ENCODE measurements at places on chromosomes 13 and 19. TPM values are rescaled to one million over a fixed set of nuclear protein-coding genes. Genes with fewer than 3 reads are reported as not detected.

DNA sequence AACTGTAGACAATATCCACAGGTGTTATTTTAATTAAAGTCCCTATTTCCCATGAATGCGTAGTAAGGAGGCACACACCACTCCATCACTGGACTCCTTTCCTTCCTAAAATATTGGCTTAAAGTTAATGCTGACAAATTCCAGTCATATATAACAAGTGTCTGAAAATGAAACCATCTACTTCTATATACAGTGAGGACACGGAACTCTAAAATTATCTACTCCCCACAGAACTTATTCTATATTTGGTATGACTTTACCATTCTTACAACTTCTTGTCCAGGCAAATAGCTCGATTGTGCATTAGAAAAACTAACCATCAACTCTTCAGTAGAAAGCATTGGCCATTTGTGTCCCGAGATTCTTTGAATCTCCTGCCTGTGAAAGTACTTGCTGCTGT, 1560.2 kb downstream of the EFNB2 start:
- peaks cover 14% of the 10 kb centered on the region for H3K4me1 ChIP-seq
- no peaks in the 10 kb centered on the region for H3K36me3 ChIP-seq
- DNase-seq, result no peak
- H3K4me3 ChIP-seq, result no peak overlapping the region
- H3K27me3 ChIP-seq, result no peaks in the 10 kb centered on the region

- H3K4me1 ChIP-seq, result peaks cover 16% of the 10 kb centered on the region
- H3K36me3 ChIP-seq, result peaks cover 2% of the 10 kb centered on the region
- peak; percentile 54 for DNase-seq
- H3K27me3 ChIP-seq, result no peaks in the 10 kb centered on the region
- H3K27ac ChIP-seq, result peak overlapping the region; percentile 13
Observed at GRCh38 chr19:11737964-11738745, 591 bp downstream of the ZNF823 start.

DNA sequence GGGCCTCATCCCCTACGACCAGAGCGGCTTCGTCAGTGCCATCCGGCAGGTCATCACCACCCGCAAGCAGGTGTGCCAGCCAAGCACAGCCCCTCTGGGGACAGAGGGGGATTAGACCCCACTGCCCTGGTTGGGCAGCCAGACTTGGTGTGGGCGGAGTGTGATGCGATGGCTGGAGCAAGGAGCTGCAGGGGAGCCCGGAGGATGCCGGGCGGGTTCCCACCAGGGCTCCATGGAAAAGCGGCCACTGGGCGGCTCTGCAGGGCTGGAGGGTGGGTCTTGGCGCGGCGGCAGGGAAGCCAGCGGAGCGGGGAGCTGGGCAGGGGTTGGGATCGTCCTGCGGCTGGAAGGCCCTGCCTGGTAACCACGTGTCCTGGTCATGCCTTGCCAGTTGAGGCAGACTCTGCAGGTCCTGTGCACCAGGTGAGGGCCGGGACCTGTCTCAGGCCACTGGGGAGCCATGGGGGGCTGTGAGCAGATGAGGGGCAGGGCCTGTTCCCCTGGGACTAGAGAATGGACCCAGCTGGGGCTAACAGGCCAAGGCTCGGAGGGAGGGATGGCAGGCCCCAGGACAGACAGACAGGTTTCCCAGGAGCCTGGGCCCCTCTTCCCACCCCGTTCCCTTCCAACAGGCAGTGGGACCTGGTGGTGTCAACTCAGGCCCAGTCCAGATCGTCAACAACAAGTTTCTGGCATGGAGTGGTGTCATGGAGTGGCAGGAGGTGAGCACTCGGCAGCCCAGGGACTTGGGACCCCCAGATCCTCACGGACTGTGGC, 6.3 kb downstream of the PTOV1 start:
- peaks cover 35% of the 10 kb centered on the region for H3K36me3 ChIP-seq
- peak; percentile 13 for DNase-seq
- H3K27me3 ChIP-seq, result no peaks in the 10 kb centered on the region

DNA sequence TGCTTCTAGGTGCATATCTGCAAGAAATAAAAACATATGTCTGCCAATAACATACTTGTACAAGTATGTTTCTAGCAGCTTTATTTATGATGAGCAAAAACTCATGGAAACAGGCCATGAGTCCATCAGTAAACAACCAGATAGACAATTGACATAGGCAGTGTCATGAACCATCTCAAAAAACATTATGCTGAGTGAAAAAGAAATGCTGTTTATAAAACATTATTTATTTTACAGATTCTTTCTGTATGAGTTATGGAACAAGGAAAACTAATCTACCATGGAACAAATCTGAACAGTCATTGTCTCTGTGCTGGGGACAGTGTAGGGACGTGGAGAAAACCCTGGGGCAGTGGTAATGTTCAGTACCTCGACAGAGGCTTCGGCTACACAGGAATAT, 283.9 kb downstream of the UQCRFS1 start:
- H3K27ac ChIP-seq, result no peak overlapping the region
- no peak for DNase-seq
- no peaks in the 10 kb centered on the region for H3K36me3 ChIP-seq
- H3K4me3 ChIP-seq, result no peak overlapping the region

DNA sequence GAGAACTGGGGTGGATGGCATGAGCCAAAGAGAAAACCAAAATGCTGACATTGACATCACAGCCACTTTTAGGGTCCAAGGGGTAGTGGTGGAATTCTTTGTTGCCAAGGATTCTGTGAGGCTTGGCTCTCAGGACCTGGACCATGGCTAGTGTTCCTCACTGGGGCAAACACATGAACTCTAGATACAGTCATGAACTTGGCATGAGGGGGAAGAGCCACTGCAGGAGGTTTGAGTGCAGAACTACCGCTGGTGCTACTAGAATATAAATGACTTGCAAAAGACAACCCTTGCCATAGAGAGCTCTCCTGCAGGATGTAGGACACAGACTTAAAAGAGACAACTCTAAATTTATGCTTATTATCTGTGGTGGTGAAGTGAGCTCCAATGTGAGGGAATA, 29.8 kb upstream of the FRY start:
- H3K4me3 ChIP-seq, result no peak overlapping the region
- H3K27ac ChIP-seq, result no peak overlapping the region
- H3K36me3 ChIP-seq, result no peaks in the 10 kb centered on the region
- H3K27me3 ChIP-seq, result no peaks in the 10 kb centered on the region
- DNase-seq, result no peak

DNA sequence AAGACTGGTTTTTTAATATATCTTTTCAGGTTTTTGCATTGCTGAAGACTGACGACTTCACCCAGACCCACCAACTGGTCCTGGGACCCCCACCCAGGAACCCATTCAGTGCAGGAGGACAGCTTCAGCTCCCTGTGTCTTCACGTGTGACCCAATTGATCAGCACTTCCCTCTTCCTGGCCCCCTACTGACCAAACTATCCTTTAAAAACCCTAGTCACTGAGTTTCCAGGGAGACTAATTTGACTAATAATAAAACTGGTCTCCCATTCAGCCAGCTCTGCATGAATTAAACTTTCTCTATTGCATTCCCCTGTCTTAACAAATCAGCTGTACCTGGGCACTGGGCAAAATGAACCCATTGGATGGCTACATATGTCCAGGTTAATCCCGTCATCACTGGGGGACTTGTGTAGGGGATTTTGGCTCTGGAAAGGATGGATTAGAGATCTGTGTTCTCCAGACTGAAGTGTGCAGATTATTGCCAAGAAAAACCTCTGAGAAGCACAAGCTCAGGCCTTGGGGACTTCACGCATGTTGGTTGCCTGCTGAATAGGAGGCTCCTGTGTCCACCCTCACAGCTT, 16.3 kb upstream of the PARP4 start:
- H3K4me3 ChIP-seq, result no peak overlapping the region
- H3K27ac ChIP-seq, result no peak overlapping the region
- no peaks in the 10 kb centered on the region for H3K4me1 ChIP-seq
- no peak for DNase-seq

- no peak overlapping the region for H3K4me3 ChIP-seq
- no peak overlapping the region for H3K27ac ChIP-seq
- H3K36me3 ChIP-seq, result no peaks in the 10 kb centered on the region
- peak; percentile 28 for DNase-seq
Observed at GRCh38 chr13:26503826-26504594, 53.5 kb upstream of the WASF3 start.

DNA sequence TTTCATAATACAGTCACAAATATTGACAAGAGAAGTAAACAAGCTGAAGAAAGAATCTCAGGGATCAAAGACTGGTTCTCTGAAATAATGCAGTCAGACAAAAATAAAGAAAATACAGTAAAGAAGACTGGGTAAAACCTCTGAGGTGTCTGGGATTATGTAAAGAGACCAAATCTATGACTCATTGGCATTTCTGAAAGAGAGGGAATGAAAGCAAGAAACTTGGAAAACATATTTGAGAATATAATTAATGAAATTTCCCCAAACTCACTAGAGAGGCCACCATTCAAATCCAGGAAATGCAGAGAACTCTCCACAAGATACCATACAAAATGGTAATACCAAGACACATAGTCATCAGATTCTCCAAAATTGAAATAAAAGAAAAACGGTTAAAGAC, 53.0 kb upstream of the GPC6 start:
- no peaks in the 10 kb centered on the region for H3K36me3 ChIP-seq
- H3K27ac ChIP-seq, result no peak overlapping the region
- H3K27me3 ChIP-seq, result no peaks in the 10 kb centered on the region
- H3K4me3 ChIP-seq, result no peak overlapping the region
- no peak for DNase-seq

GRCh38 chr19:10230173-10230860, 814 bp downstream of the S1PR2 start:
- peaks cover 18% of the 10 kb centered on the region for H3K4me1 ChIP-seq
- H3K4me3 ChIP-seq, result peak overlapping the region; percentile 81
- H3K36me3 ChIP-seq, result no peaks in the 10 kb centered on the region
- no peaks in the 10 kb centered on the region for H3K27me3 ChIP-seq
- H3K27ac ChIP-seq, result peak overlapping the region; percentile 84

DNA sequence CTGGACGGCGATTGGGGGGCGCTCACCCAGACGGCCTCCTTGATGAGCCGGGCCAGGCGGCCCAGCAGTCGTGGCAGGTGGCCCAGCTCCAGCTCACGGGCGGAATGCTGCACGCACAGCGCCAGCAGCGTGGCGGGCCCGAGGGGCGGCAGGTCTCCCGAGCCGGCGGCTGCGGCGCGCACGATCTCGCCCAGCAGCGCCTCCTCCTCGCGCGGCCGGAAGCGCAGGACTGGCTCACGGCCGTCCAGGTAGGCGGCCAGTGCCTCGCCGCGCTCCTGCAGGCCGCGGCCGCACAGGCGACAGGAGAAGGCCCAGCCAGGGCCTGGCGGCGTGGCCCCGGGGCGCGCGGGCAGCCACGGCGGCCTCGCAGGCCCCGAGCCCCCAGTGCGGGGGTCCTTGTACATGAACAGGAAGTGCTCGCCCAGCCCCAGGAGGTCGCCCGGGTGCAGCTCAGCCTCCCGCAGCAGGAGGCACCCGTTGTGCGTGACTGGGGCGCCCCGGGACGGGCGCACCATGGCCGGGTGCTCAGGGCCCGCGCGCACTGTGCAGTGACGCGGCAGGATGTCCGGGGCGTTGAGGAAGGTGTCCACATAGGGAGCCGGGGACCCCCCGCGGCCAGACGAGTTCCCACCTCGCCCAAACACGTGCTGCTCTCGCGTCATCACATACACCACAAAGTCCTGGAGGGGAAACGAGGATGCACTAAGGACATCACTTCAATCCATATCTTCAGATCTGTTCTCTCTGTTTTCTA, 9.6 kb upstream of the MAMSTR start:
- H3K27ac ChIP-seq, result no peak overlapping the region
- H3K27me3 ChIP-seq, result no peaks in the 10 kb centered on the region
- peaks cover 17% of the 10 kb centered on the region for H3K4me1 ChIP-seq
- no peak overlapping the region for H3K4me3 ChIP-seq
- DNase-seq, result no peak
- peaks cover 18% of the 10 kb centered on the region for H3K36me3 ChIP-seq

The SLC46A3 gene
- total RNA-seq, result 3.2 TPM

The SULT2A1 gene
- total RNA-seq, result not detected

The APOC4 gene
- total RNA-seq, result not detected

The ZNF71 gene
- total RNA-seq, result 4.6 TPM

The PSG1 gene
- not detected for total RNA-seq

The TUBB4A gene
- 5.1 TPM for total RNA-seq

The LILRB2 gene
- not detected for total RNA-seq

The CKM gene
- not detected for total RNA-seq

The MIA gene
- total RNA-seq, result not detected
